ENCODE measurements at places on chromosomes 7 and 10.

GRCh38 chr10:125559210-125559609, 123.8 kb downstream of the TEX36 start:
- DNase-seq = no peak

- no peak for DNase-seq
These were observed 17.7 kb downstream of the CACNB2 start for GRCh38 chr10:18157881-18158280.

GRCh38 chr7:2654059-2654458, 22.3 kb downstream of the TTYH3 start:
- no peak for DNase-seq

DNA sequence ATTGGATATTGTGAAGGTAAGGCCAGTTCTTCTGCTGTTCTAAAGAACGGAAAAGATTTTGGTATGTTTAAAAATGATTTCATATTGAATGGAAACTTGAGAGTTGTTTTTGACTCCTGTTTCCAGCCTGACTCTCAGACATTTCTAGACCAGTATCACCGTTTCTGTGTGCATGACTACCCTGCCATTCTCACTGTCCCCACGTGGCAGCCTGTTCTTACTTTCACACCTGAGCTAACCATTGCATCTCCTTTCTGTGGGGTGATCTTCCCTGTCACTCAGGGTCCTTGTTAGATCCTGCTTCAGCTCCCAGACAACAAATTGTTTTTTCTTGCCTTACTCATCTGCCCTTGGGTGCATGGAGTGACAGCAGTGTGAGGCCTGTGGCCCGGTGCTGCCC, 38.9 kb downstream of the GLRX3 start:
- DNase-seq = no peak

DNA sequence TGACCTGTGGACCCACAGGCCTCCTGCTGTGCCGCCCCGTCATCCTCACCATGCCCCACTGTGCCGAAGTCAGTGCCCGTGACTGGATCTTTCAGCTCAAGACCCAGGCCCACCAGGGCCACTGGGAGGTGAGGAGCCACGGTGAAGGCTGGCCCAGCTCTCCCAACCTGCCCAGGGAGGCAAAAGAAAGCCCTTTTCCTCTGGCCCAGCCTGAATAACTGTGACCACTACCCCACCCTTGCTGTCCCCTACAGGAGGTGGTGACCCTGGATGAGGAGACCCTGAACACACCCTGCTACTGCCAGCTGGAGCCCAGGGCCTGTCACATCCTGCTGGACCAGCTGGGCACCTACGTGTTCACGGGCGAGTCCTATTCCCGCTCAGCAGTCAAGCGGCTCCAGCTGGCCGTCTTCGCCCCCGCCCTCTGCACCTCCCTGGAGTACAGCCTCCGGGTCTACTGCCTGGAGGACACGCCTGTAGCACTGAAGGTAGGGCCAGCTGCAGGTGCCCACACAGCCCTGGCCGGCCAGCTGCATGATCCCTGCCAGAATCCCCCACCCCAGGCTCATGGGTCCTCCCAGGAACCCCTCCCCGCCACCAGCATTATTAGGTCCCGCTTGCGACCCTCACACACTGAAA, 25.5 kb upstream of the SLC29A3 start:
- no peak for DNase-seq

DNA sequence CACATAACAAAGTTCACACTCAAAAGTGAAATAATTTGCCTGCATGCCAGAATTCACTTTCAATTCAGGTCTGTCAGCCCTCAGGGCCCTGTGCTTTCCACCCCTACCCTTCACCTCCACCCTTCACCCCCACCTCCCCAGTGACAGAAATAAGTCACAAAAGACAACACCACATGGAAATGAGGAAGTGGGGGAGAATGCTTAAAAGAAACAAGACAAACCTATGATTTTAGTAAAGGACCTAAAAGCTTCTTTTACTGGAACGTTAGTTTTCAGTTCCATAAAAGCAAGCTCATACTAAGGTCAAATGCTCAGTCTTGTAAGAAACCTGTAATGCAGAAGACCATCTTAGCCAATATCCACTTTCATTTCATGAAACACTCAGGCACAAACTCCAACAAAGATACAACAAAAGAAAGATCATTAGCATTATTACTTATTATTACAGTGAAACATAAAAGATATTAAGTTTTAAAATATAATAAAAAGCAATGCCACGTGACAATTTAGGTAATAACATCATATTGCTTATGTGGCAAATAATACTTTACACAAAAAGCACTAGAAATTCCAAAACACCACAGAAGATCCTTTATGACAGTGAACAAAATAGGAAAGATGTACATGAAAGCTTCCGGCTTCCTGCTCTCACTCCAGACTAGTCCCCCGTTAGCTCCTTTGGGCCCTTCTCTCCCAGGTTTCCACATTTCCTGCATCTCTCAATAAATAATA, 112.1 kb downstream of the LMBR1 start:
- peak; percentile 37 for DNase-seq

DNA sequence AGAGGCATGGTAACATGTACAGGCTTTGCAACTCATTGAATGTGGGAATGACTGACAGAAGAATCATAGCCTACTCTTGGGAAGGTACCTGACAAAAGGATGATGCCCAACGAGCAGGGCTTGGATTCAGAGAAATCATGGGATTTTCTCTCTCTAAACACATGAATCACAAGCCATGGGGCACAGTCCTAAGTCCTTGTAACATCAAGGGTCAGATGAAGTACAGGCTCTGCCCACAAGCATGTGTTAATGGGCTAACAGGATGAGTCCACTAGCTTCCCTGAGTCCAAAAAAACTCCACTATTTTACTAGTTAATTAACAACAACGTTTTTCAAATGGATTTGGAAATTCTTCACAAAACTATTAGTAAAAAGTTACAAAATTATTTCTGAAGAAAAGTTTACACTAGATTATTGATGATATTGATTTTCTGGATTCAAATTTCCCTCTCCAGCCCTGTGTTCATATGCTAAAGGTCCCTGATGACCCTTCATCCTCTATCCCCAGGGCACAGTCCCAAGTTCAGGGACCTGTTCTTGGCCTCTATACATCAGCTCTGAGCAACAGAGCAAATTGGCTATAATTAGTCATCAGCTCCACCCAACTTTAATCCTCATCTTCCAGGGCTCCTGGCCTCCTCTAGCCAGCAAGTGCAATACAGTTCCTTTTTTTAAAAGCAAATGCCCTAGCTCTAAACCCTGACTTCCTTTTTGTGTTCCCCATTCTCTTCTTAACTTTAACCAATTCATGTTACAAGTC, 99.8 kb downstream of the GSAP start:
- no peak for DNase-seq

- DNase-seq = no peak
These were observed 136.7 kb downstream of the EGFR start for GRCh38 chr7:55155351-55156117.

DNA sequence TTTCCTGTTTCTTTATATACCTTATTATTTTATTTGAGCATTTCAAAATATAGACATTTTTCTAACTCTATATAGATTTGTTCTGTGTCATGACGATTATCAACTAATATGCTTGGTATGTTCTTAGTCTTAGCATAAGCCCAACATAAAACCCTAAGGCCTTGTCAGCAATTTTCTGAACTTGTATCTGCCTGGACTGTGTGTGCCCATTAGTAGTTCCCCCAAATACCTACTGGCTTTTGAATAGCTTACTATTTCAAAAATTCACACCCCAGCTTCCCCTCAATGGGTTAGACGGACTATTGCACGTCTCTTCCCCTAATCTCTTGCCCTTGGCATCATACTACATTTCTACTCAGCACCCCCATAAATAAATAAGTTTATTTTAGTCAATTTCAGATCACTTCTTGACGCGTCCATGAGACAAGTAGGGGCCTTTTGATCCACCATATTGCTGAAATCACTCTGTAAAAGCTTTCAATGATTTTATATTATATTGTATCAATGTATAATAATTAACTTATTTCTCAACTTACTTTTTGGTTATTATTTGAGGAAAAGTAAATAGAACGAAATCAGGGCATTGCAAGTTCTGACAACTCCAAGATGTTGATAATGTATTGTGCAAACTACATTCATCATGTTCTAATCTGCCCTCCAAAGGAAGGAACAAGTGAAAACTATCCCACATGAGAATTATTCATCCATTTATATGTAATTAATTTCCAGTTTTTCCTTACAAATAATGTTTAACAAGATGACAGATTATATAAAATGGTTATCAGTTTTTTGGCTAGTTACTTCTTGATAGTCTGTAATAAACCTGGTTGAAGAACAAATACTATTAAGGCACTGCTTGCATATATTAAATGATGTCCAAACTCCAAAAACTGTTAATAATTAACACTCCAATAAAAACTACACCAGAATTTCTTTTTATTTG, 1.1 kb upstream of the AKR1C3 start:
- DNase-seq = no peak

- no peak for DNase-seq
These were observed 351.3 kb upstream of the BMPER start for GRCh38 chr7:33554046-33554445.

DNA sequence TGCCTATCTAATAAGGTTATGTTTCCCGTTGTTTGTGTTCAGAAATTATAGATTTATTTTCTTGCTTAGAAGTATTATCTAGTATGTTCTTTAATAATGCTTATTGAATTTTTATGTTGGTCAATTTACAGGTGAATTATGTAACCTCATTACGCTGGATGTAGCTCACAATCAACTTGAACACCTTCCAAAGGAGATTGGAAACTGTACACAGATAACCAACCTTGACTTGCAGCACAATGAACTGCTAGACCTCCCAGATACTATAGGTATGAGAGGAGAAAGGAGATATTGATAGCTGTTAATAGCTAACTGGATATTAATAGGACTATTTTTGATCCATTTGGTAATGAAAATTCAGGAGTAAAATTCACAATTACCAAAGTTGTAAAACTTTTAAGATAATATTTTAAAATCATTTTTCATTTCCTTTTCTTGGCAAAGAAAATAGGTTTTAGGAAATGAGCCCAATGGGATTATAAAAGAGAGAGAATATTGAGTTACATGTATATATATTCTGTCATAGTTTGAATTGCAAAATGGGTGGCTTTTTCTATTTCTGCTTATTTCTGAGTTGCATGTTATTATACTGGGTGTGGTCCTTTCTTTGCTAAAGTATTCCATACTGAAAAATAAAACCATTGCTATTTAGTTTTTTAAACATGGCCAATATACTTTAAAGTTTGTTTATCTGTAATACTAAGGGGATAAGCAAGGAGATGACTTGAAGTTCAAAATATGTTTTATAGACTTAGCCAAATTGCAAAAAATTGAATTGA, 66.3 kb downstream of the SHOC2 start:
- no peak for DNase-seq

GRCh38 chr7:142094861-142095260, 16.7 kb upstream of the MGAM2 start:
- no peak for DNase-seq

All from GM12891 (cell line).